Hair follicular keratinocyte (primary cell): ENCODE measurements at places on chromosomes 16 and 17. TPM values are rescaled to one million over a fixed set of nuclear protein-coding genes. Genes with fewer than 3 reads are reported as not detected.

Gene CDK3
- total RNA-seq, result 0.16 and 1.3 TPM in 2 replicates

Gene DNAI2
- not detected in 2 replicates for total RNA-seq

Gene KAT8
- total RNA-seq, result 27.1 and 30.1 TPM in 2 replicates

Gene CLEC18C
- 0.08 TPM in 1 of 2 replicates, not detected in the other for total RNA-seq

Gene CBX8
- 2.4 and 4.0 TPM in 2 replicates for total RNA-seq

Gene BAIAP2
- 55.8 and 59.7 TPM in 2 replicates for total RNA-seq

Gene CDH11
- total RNA-seq, result 23.9 and 66.0 TPM in 2 replicates

Gene PYDC1
- total RNA-seq, result not detected in 2 replicates

Gene SPATA32
- total RNA-seq, result not detected in 2 replicates
